ENCODE measurements at places on chromosomes 7 and 10. TPM values are rescaled to one million over a fixed set of nuclear protein-coding genes. Genes with fewer than 3 reads are reported as not detected.
A peak's percentile ranks its signal among the peaks of the same experiment; 100 is the strongest.

DNA sequence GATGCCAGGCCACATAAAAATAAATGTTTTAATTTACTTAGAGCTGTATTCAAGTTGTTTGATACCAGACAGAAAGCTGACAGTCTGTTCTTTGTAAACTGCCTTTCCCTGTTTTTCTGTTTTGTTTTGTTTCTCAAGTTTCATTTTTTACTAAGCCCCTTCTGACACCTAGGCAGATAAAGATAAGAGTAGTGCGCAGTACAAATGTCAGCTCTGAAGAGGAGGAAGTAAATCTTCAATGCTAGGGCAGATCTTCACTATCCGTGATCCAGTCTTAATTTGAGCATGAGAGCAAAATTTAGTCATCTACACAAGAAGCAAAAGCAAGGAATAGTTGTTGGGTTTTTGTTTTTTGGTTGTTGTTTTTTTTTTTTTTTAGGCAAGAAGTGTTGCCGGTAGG lies 27.3 kb downstream of the MTURN start:
- no peak for DNase-seq

The GRM8 gene
- 1.4 TPM for total RNA-seq

- DNase-seq: no peak
Measured at GRCh38 chr7:28584235-28584634, 171.9 kb downstream of the CREB5 start.

GRCh38 chr10:122208571-122209430 lies 62.3 kb upstream of the BTBD16 start:
- DNase-seq: no peak

The RSU1 gene
- 58.6 TPM for total RNA-seq

DNA sequence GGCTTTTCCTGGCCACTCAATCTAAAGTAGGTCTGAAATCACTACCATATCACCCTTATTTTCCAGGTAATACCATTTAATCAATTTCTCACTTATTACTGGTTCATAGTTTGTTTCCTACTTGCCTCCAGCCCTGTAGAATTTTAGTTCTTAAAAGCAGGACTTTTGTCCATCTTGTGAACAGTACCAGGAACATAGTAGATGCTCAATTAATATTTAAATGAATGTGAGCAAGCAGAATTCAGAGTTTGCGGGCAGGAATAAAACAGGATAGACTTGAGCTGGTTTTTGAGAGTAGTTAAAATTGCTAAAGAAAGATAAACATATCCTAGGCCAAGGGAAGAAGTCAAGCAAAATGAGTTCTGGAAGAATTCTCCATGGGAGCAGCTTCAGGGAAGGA lies 77.9 kb downstream of the ANK3 start:
- DNase-seq: no peak

GRCh38 chr7:26493737-26494428 lies 202.2 kb downstream of the SNX10 start:
- DNase-seq: no peak

DNA sequence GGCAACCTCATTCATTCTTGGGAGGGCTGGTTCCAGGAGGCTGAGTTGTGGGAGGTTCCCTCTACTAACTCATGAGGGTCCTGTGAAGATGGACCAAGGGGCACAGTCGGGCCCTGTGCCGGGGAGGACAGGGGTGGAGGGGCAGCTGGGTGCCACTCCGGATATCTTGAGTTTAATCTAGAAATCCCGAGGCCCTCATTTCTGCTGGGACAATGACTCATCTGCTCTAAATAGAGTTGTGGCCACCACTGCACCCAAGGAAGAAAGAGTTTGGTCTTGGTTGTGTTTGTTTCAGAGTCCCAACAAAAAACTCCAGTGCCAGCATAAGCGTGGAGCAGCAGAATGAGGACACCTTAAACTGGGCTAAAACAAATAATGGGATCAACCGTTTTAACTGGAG lies 82.4 kb downstream of the EBF3 start:
- DNase-seq: no peak

DNA sequence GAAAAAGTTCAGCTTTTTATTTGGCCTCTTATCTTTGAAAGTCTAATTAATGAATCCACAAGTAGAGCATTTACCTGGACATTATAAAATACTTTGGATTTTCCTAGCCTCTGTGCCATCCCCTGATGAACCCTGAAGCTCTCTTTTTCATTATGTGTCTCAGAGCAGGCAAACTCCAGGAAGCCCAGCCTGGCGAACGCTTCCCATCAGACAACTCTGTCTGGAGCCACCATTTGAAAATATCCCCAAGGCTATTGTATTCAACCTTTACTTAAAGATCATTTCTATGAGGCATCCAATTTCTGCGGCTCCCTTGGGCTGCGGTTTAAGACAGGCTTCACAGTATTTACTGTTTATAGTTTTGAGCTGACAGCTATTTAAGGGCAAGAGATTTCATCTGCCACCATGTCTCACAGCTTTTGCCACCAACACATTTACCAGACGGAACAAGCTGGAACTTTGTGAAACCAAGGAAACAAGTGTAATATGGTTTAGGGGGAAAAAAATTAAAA lies 257.2 kb upstream of the GLI3 start:
- no peak for DNase-seq

The CALML5 gene
- not detected for total RNA-seq

DNA sequence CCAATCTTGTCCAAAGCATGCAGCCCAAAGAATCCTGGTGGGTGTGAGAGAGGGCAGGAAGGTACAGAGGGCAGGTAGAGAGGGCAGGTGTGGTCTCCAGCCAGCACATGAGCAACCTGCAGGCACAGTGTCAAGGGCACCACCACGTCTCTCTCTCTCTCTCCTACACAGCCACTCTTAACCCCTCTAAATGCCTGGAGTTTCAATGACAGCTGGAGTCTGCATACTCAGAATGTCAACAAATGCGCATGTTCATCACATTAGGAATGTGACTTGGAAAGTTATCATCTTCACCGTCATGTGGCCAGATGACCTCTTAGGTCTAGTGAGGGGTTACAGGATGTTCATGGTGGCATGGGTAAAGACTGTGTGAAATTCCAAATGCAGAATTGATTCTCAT lies 456.8 kb downstream of the SORCS1 start:
- no peak for DNase-seq

- DNase-seq: no peak
Measured at GRCh38 chr7:96023387-96023786, 251.0 kb downstream of the DYNC1I1 start.

The CTAGE4 gene
- total RNA-seq: 0.09 TPM

- no peak for DNase-seq
Measured at GRCh38 chr7:132463922-132464321, 112.3 kb downstream of the PLXNA4 start.

GRCh38 chr7:158568974-158569857 lies 18.4 kb downstream of the PTPRN2 start:
- no peak for DNase-seq

DNA sequence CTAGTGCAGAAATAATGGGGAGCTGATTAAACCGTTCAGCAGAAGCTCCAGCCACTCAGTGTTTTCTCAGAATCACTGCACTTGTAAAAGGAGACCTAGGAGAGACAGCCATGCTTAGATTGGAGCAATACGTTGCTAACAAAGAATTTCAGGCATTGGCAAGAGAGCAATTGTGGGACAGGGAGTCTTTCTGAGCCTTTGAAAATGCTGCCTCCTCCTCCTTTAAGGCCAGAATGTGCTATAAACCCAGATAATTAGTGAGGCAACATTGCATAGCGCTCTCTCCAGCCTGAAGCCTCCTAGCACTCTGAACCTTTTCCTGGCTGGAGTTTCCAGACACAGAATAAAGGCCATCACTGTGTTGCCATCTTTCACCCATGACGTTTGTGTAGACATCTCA lies 18.5 kb upstream of the PTPRN2 start:
- no peak for DNase-seq

The SUN3 gene
- not detected for total RNA-seq

The RBP3 gene
- total RNA-seq: not detected

DNA sequence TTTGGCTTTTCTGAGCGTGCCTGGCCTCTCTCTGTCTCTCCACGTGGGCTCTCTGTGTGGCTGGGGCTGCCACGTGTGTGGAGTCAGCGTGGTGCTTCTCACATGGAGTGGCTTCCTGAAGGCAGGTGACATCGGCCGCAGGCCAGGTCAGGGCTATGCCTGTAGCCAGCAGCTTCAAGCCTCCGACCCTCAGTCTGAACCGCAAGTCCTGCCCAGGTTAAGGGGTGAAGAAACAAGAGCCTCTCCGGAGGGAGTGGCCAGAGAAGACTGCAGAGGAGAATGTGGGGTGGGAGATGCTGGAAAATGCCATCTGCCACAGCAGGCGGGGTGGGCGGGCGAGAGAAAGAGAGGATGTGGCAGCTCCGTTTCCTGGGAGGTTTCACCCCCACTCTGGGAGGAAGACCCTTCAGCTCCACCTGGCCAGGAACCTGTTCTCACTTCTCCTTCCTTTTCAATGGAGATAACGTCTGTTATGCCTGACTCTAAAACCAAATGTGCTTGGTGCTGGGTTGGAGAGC lies 14.3 kb upstream of the VIPR2 start:
- no peak for DNase-seq

The STK31 gene
- total RNA-seq: 0.34 TPM

DNA sequence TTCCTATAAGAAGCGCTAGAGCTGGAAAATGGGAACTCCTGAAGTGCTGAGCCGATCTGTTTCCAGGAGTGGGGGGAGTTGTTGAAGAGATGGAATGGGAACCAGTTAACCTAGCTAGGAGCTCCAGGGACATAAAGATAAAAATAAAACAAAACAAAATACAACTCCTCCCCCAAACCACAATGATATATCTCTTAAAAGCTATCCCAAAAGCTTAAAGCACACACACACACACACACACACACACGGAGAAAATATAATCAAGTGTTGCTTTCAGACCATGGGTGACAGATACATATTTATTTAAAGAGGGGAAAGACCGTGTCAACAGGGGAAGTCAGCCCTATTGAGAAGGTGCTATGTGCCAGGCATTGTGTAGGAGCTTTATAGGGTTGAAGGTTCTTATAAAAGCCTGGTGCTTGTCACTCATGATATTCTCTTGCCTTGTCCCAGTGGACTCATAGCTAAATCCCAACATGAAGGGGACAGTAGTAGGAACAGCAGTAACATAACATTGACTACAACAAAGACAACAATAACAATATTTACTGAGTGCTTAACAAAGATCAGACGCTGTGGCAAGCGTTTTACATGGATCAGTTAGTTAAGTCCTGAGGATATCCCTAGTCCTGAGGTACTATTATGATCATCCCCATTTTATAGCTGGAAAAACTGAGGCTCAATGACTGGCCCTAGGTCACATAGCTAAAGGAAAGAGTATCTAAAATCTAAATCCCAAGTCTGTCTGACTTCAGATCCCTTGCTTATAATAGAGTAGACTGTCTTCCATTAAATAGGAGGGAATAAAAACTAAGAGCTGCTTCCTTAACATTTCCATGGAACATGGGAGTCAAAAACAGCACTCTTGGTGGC lies 115.5 kb downstream of the SPAG6 start:
- no peak for DNase-seq

GRCh38 chr7:38070718-38071117 lies 107.3 kb upstream of the STARD3NL start:
- DNase-seq: peak; percentile 36

The SCIN gene
- total RNA-seq: 0.06 TPM

DNA sequence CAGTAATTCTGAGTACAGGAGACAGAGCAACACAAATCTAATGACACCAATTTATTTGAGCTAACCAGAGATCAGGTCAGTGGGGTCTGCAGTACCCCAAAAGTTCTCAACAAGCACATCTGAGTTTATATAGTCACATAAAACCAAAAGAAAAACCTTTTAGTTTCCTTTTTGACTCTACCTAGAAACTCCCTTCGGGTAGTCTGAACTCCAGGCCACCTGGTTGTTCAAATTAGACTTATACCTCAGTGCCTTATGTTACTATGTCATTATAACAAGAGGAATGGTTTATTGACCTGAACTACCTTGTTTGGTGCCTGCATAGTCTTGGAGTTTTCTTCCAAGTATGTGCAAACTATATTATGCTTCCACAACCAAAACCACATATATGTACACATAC lies 14.6 kb downstream of the ZCWPW1 start:
- DNase-seq: no peak

- peak; percentile 86 for DNase-seq
Measured at GRCh38 chr10:103966671-103967447, at the start of gene SLK. SLK (plus strand) TSS chr10:103967140; CDS start chr10:103967746, 606 bp downstream.

DNA sequence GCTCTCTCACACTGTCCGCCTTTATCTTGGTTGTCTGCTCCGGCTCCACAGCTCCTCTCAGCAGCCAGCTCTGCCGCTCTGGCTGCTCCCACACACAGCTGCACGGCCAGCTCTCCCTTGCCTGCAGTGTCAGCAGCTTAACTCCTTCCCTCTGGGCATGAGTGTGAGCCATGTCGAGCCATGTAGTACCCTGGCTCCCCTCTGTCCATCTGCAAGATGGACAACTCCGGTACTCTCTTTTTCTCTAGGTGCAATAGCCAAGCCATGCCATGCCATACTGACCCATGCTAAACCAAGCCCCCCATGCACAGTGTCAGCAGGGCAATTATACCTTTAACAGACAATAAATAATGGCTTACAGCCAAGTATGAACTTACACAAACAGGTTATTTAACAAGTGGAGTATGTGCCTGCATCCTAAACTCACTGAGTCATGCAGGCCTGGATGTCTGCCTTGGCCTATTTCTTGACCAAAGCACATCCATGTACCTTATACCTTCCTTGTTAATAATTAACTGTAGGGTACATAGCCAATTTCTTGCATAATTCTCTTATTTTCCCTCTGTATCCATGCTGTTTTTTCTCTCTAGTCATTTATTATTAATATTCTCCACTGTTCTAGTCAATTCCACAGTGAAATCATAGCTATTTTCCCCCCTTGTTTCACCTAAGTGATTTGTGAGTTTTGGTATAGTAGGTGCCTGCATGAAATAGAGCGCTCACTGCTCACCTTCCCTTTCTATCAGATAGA lies 170.9 kb downstream of the CDK14 start:
- DNase-seq: peak; percentile 12

DNA sequence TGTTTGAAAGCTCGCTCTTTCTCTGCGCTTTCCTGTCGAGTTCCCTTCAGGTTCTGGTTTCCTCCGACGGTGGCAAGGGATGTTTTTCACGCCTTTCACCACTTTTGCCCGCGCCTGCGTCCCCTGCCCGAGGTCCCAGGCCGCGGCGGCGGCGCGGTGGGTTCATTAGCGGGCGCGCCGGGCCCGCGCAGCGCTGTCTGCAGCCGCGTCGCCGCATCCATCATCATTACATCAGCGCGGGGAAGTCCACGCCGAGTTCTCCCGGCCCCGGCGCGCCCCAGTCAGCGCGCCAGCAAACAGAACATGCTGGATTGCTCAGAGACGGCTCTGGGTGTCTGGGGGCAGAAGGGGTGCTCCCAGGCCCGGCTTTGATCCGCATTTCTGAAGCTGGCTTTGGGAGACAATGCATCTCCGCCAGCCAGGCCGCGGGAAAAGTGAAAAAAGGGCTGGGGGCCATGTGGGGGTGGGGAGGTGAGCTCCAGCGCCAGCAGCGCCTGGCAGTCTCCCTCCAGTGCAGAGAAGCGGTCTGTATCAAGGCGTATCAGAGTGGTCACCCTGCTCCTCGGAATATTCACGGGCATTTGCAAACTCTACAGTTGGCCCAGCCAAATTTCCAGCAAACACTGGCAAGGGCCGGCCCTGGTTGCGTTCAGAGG lies 8.9 kb downstream of the GLI3 start:
- no peak for DNase-seq

DNA sequence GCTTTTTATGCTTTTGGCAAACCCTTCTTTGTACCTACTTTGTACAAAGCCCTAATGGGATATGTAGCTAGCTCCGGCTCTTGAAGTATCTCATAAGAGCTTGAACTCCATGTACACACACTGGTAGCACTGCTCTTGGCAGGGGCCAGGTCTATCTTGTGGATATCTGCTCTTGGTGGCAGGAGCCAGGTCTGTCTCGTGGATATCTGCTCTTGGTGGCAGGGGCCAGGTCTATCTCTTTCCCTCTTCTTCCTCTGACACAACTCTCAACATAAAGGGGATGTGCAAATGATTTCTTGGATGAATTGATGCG lies 91.9 kb downstream of the WNT2 start:
- no peak for DNase-seq

GRCh38 chr7:107007892-107008287 lies 36.6 kb upstream of the PRKAR2B start:
- DNase-seq: no peak
